Fibroblast of the aortic adventitia (primary cell): ENCODE measurements at places on chromosomes 5 and 9. TPM values are rescaled to one million over a fixed set of nuclear protein-coding genes. Genes with fewer than 3 reads are reported as not detected.

The GFRA3 gene
- total RNA-seq = not detected in 2 replicates

The INSYN2B gene
- 7.8 and 19.7 TPM in 2 replicates for total RNA-seq

The SLC45A2 gene
- total RNA-seq = 0.09 TPM in 1 of 2 replicates, not detected in the other

The CCDC171 gene
- 8.1 and 13.3 TPM in 2 replicates for total RNA-seq

The HK3 gene
- not detected in 2 replicates for total RNA-seq

The IL33 gene
- total RNA-seq = 73.9 and 215 TPM in 2 replicates

The SH3PXD2B gene
- 25.3 and 46.7 TPM in 2 replicates for total RNA-seq

The SPARC gene
- 1,011 and 5,653 TPM in 2 replicates for total RNA-seq

The SPATA6L gene
- total RNA-seq = 0.25 and 1.2 TPM in 2 replicates

The NUTM2F gene
- total RNA-seq = not detected in 2 replicates

The ADCY2 gene
- under 0.01 and 0.09 TPM in 2 replicates for total RNA-seq

The S1PR3 gene
- 12.8 and 31.1 TPM in 2 replicates for total RNA-seq

The NXNL2 gene
- 0.74 and 1.1 TPM in 2 replicates for total RNA-seq

The ADAMTSL2 gene
- 0.16 TPM in 1 of 2 replicates, not detected in the other for total RNA-seq

The VCAN gene
- total RNA-seq = 455 and 1,493 TPM in 2 replicates

The MCIDAS gene
- total RNA-seq = not detected in 2 replicates

The IRGM gene
- 0.09 TPM in 1 of 2 replicates, not detected in the other for total RNA-seq

The CDX1 gene
- 0.18 and 0.65 TPM in 2 replicates for total RNA-seq

The LCN1 gene
- not detected in 2 replicates for total RNA-seq

The ZBED3 gene
- total RNA-seq = 0.90 and 23.0 TPM in 2 replicates

The CTXN3 gene
- not detected in 2 replicates for total RNA-seq

The CARD9 gene
- total RNA-seq = 1.1 and 1.4 TPM in 2 replicates

The MRPS27 gene
- total RNA-seq = 80.6 and 83.6 TPM in 2 replicates

The CDH9 gene
- total RNA-seq = 0.16 TPM in 1 of 2 replicates, not detected in the other

The EQTN gene
- total RNA-seq = not detected in 2 replicates

The KCNIP1 gene
- not detected in 2 replicates for total RNA-seq

The GMCL2 gene
- not detected in 2 replicates for total RNA-seq
